Endodermal cell (in vitro differentiated cells): ENCODE measurements at places on chromosomes 7 and 10. TPM values are rescaled to one million over a fixed set of nuclear protein-coding genes. Genes with fewer than 3 reads are reported as not detected.

The AGMO gene
- 0.23 TPM in 1 of 3 replicates, not detected in the others for total RNA-seq

DNA sequence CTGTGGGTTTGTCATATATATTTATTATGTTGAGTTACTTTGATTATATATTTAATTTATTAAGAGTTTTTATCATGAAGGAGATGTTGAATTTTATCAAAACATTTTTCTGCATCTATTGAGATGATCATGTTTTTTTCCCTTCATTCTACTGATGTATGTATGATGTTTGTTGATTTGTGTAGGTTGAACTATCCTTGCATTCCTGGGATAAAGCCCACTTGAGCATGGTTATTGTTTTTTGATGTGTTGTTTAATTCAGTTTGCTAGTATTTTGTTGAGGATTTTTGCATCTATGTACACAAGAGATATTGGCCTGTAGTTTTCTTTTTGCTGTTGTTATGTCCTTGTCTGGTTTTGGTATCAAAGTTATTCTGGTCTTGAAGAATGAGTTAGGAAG, 31.1 kb downstream of the SCART1 start:
- no peaks in the 10 kb centered on the region for H3K36me3 ChIP-seq
- no peaks in the 10 kb centered on the region for H3K27me3 ChIP-seq
- no peaks in the 10 kb centered on the region for H3K4me1 ChIP-seq
- no peak overlapping the region for H3K27ac ChIP-seq

The ARHGEF35 gene
- total RNA-seq: 4.8 to 10.6 TPM (median 9.5 TPM) in 3 replicates

- H3K27ac ChIP-seq: no peak overlapping the region
- no peaks in the 10 kb centered on the region for H3K27me3 ChIP-seq
- DNase-seq: no peak
- no peaks in the 10 kb centered on the region for H3K4me1 ChIP-seq
- peaks cover 21% of the 10 kb centered on the region for H3K36me3 ChIP-seq
These were observed 46.6 kb upstream of the SLC16A12 start for GRCh38 chr10:89582022-89582421.
